SW480 (cell line): ENCODE measurements at places on chromosomes 12 and 14.

GRCh38 chr14:105083926-105084685, 18.9 kb upstream of the GPR132 start:
- DNase-seq: no peak

DNA sequence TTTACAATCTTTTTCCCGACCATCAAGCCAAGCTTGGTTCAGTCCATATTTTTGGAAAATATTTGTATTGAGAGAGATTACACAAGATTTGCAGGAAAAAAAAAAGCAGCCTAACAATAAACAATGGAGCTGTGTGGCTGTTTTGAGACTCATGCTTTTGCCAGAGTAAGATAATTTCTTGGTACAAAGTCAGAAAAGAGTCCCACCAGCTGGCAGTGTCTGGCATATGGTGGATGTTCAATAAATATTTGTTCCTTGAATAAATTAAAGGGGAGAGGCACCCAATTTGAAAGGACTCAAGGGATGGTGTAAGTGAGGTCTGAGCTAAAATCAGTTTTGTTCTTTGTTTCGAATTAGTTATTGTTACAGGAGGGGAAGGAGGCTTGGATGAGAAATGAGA, 78.1 kb upstream of the RPH3A start:
- no peak for DNase-seq

DNA sequence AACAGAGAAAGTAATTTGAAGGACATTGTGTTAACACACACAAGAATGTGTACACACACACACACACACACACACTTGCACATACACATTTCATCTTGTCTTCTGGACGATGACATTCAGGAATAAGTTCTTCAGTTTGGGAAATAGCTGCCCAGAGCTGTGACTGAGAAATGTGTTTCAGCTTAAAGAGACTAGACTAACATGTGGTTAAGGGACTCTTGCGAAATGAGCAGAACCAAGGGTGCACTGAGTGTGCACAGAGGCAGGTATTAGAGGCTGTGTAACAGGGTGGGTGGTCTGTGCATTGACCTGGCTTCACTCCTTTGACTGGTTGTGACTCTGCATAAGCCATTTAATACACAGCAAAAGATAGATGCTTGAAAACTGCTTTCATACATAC, 29.4 kb upstream of the KCNA5 start:
- DNase-seq: no peak

- no peak for DNase-seq
Measured at GRCh38 chr12:66467932-66468331, 165.6 kb downstream of the HELB start.

- DNase-seq: no peak
Measured at GRCh38 chr12:104569346-104570173, 112.8 kb downstream of the CHST11 start.

- no peak for DNase-seq
Measured at GRCh38 chr14:44910821-44911220, 50.9 kb downstream of the KLHL28 start.

- no peak for DNase-seq
Measured at GRCh38 chr14:23751616-23752015, 115.5 kb downstream of the DHRS2 start.

DNA sequence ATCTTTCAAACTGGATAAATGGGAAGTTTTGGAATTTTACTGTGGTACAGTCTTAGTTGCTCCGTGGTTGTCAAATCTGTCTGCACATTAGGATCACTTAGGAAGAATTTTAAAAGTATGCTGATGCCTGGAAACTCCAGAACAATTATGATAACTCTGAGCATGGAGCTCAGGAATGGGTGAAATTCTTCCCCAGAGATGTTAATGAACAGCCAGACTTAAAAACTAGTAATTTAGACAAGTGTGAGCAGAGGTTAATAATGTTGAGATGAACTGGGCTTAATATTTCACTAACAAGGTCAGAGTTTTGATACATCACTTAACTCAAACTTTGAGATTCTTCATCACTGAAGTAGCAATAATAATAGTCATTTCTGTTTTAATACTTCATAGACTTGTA, 94.5 kb downstream of the NTS start:
- DNase-seq: no peak

DNA sequence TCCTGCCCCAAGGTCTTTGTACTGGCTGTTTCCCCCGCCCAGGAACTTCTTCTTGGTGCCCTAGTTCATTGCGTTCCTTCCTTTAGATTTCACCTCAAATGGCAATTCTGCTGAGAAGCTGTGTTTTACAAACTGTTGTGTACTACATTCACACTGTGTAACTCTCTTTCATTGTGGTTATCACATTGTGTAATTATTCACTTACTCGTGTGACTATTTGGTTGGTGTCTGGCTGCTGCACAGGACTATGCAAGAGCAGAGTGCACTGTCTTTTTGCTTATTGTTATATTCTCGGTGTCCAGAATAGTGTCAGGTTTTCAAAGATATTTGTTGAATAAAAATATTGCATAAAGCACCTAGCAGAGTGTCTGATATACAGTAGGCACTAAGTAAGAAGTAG, 177.2 kb upstream of the PRICKLE1 start:
- DNase-seq: no peak

DNA sequence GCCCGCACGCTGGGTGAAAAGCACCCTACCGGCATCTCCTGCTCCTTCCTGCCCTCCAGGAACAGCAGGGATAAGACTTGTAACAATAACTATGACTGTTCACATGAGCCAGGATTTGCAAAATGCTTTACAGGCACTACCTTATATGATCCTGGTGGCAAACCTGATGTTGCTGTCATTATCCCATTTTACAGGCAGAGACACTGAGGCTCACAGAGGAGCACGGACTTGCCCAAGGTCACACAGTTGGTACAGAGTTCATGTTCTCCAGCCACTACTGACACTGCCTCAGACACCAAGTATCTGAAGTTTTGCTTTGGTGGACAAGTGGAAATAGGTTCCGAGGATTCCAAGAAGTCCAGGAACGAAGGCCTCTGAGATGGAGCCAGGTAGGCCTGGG, 22.6 kb downstream of the GLTP start:
- DNase-seq: no peak

- DNase-seq: no peak
Measured at GRCh38 chr14:29077916-29078315, 311.3 kb downstream of the FOXG1 start.

- no peak for DNase-seq
Measured at GRCh38 chr12:56723889-56724700, 1.0 kb downstream of the NACA start.

DNA sequence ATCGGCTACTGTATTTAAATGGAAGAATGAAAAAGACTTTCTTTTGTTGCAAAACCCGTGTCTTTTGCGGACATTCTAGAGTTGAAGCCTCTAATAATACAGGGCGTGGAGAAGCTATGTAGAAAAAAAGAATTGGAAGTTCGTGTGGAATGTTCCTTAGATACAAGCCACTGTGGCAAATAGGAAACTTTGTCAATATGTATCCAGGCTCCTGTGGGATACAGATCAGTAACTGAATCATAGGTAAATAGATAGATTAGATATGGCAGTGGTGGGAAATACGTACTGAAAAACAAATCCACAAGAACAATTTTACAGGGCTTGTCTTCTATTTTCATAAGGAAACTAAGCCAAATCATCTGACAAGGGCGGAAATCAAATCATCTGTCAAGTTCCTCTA, 245.4 kb downstream of the EGLN3 start:
- DNase-seq: no peak

- DNase-seq: no peak
Measured at GRCh38 chr12:68477906-68478305, 132.8 kb upstream of the RAP1B start.

DNA sequence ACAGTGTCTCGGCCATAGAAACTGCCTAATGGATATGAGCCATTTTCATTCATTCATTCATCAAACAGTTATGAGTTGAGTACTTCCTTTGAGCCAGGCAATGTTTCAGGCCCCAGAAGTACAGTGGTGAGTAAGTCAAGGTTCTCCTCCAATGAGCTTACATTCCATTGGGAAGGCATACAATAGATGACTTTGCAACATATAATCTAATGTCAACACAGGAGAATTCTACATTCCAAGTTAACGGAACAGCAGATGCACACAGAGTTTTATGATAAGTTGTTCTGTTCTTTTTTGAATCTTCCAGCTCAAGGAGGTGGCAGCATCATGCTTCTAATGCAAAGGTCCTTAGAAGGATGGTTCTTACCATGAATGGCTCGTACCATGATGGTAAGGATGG, 3.2 kb upstream of the RFC5 start:
- no peak for DNase-seq

- no peak for DNase-seq
Measured at GRCh38 chr12:64080319-64081007, 141.6 kb downstream of the KICS2 start.

DNA sequence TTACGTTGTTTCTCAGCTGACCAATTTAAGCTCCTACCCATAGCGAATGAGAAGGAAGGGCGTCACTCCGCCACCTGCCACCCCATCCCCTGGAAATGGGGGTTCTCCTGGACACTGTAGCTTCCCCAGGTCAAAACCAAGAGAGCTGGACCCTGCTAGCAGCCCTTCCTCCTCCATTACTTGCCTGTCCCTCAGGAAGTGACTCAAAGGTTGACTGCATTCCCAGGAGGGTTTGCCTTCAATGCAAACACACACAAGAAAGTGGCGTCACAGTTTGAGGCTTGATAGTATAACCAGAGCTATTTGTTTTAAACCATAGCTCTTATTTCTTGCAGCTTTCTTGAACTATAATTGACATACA, 79.1 kb downstream of the KCNK13 start:
- peak; percentile 29 for DNase-seq

- DNase-seq: no peak
Measured at GRCh38 chr12:65728455-65728847, 95.8 kb upstream of the HMGA2 start.

GRCh38 chr14:38837343-38838048, 265.5 kb downstream of the SEC23A start:
- no peak for DNase-seq
